ENCODE measurements at places on chromosomes 3 and 15.

DNA sequence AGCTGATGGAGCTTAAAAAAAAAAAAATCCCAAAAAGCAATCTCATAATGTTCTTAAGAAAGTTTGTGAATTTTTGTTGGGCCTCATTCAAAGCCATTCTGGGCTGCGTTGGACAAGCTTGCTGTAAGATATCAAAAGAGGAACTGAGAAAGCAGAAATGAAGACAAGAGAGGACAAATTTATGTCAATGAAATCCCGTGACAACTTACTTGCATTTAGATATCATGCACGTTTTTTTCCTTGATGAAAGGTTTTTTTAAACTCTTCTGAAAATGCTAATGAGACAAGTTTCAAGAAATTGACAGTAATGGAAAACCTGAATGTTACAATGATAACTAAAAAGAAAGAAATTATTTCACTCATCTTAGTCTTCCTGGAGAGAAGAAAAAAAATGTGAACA is 662.9 kb downstream of the SQOR start:
- DNase-seq = no peak

DNA sequence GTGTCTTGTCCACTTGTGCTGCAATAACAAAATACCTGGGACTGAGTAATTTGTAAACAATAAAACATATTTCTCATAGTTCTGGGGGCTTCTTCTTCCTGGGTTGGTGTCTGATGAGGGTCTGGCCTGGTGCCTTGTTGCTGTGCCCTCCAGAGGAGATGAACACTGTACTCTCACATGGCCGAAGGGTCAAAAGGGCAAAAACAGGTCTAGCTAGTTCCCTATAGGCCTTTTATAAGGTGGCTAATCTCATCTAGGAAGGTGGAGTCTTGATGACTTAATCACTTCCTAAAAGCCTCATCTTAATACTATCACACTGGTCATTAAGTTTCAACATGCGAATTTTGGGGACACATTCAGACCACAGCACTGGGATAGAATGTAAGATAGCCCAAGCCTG is 228.4 kb downstream of the TLE3 start:
- no peak for DNase-seq

DNA sequence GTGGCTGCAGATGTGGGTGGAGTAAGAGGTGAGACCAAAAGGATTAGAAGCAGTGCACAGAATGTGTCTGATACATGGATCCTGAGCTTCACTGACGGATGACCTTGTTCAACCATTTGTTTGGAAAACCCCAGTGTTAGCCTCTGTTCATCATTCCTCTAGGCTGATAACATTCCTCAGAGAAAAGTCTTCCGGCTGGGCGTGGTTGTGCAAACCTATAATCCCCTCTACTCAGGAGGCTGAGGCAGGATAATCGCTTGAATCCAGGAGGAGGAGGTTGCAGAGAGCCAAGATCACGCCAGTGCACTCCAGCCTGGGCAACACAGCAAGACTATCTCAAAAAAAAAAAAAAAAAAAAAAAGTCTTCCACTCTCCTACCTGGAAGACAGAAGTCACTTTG is 23.1 kb upstream of the CHD2 start:
- DNase-seq = no peak

GRCh38 chr3:72487946-72488737 is 360.1 kb downstream of the SHQ1 start:
- no peak for DNase-seq

DNA sequence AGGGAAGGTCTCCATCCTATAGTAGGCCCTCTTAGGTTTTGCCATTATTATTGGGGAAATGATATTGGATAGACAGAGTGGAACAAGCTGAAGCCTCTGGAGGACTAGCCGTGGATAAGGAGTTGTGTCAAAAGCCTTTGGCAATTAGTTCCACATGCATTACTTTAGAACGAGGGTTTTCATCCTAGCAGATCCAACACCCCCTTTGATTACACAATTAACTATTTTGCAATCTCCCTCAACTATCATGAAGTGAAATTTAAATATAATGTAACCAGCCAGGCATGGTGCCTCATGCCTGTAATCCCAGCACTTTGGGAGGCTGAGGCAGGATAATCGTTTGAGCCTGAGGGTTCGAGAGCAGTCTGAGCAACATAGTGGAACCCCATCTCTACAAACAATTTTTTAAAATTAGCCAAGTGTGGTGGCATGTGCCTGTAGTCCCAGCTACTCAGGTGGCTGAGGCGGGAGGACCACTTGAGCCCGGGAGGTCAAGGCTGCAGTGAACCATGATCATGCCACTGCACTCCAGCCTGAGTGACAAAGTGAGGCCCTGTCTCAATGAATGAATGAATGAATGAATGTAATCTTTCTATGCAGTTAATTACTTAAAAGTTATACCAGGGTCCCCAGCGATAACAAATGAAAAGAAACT is 56.8 kb downstream of the PXYLP1 start:
- no peak for DNase-seq

DNA sequence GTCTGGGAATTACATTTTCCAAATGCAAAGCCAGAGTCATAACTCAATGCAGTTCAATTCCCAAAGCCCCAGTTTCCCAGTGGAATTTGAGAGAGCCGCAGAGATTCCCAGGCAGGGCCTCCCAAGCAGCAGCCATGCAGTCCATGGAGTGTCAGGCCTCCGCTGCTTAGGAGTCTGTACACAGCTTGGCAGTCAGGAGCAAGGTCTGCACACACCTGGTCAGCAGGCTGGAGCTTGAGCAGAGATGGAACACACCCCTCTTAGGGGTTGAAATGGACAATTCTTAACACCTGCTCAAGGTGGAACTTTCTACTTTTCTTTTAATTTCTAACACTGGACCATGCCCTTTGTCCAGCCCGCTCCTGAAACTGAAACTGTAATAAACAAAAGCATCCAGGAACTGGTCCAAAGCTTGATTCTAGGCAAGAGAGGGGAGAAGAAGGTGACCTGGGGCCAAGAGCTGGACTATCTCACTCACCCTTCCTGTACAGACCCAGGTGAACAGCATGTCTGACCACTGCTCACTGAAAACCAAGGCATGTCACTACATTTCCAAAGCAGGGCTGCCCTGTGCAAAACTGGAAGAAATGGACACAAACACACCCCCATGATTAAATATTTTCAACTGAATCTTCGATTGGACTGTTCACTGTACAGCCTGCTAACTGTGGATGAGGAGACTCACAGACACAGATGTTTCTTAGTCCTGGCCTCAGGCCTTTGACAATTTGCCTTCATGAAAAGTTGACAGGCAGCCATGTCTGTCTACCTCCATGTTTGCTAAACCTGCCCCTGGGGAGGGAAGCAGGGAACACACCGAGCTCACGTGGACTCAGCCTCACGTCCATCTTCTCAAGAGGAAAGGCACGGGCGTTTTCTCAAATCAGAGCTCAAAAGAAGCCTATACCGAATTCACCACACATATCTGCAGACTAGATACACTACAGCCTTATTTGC is 48.6 kb upstream of the DUSP7 start:
- no peak for DNase-seq

DNA sequence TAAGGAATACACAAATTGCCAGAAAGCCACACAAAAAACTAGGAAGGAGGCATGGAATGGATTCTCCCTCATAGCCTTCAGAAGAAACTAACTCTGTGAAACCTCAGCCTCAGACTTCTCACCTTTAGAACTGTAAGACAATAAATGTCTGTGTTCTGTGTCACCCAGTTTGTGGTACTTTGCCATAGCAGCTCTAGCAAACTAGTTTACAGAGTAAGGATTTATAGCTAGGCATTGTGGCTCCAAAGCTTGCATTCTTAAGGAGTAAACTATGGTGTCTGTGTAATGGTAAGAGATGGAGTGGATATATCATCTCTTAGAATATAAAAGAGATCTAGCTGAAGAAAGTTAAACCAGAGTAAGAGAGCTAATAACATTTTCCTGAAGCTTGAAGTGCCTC is 18.9 kb downstream of the EPHA6 start:
- DNase-seq = no peak

GRCh38 chr3:138916824-138917223 is 30.1 kb downstream of the FOXL2 start:
- no peak for DNase-seq

GRCh38 chr15:29934251-29934650 is 112.0 kb upstream of the TJP1 start:
- DNase-seq = no peak

DNA sequence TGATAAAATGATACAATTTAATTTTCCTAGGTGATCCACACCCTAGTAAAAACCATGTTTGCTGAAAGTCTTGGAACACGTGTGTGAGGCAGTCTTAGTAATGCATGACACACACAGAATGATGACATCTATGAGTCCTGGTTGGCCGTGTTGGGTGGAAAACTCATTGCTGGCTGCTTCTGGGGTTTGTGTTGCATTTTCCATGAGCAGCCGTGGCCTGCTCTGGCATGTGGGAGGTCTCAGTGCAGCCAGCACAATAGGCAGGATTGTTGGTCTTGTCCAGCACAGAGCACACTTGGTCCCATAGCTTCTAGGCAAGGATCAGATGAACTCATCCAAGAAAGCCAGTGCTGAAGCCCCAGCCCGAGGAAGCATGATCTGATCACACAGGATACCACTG is 172.8 kb upstream of the UBE3A start:
- DNase-seq = no peak

- no peak for DNase-seq
Measured at GRCh38 chr15:63805993-63806980, 27.5 kb downstream of the HERC1 start.

GRCh38 chr3:164332831-164333802 is 745.2 kb downstream of the SI start:
- no peak for DNase-seq

DNA sequence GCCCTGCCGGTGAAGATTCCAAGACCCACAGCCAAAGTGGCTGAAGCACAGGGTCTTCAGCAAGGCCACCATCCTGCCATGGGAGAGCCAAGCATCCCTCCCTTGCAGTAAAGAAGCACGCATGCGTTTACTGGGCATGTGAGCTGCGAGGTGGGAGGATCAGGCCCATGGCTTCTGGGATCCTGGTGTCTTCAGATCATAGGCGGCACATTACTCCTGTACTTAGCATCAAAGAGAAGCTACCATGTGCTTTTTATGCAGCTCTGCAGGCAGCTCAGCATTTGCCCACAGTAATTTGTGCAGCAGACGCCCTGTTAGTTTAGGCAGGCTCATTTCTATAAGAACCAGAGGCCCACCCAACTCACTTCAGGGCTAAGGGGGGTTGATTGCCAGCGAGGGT is 45.7 kb downstream of the IDH2 start:
- DNase-seq = no peak

DNA sequence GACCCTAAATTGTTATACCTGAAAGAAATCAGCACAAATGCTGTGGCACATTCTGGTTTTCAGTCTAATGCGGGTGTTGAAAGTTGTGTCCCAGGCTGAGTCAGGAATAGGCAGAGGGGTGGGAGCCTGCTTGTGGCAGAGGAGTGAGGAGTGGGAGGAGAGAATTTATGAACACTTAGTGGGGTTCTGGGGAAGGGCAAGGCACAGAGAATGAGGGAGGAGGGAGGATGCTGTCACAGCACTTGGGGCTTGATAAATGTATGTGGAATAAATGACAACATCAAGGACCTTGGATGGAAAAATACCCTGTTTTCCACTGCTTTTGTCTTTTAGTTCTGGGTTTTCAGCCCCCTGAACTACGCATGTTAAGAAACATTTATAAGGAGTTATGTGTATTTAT is 49.3 kb downstream of the ZNF621 start:
- DNase-seq = no peak

DNA sequence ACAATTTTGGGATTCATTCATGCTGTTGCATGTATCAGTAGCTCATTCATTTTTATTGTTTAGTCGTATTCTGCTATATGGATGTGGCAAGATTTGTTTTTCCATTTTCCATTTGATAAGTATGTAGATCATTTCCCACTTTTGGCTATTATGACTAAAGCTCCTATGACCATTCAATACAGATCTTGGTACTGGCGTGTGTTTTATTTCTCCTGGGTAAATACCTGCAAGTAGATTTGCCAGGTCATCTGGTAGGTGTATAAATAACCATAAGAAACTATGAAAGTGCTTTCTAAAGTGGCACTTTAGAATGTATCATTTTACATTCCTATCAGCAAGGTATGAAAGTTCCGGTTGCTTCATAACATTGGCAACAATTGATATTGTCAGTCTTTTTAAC is 124.6 kb downstream of the TNIK start:
- no peak for DNase-seq
